ENCODE measurements at places on chromosomes 5 and 9.

GRCh38 chr9:94553029-94553938 is 1.6 kb upstream of the PCAT7 start:
- DNase-seq = no peak

- no peak for DNase-seq
Measured at GRCh38 chr5:128869970-128870369, 95.3 kb upstream of the SLC27A6 start.

- no peak for DNase-seq
Measured at GRCh38 chr5:87029951-87030350, 237.7 kb upstream of the RASA1 start.

GRCh38 chr5:68046445-68046844 is 169.1 kb upstream of the PIK3R1 start:
- no peak for DNase-seq

DNA sequence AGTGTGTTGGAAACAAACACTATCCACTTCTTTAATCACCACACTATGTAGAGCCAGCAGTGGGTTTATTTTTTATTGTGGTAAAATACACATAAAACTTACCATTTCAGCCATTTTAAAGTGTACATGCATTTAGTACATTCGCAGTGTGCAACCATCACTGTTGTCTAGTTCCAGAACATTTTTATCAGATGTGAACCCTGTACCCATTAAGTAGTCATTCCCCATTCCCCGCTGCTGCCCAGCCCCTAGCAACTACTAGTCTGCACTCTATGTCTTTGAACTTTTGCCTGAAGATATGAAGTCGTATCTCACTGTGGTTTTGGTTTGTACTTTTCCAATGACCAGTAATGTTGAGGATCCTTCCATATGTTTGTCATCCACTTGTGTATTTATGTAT is 30.2 kb upstream of the F2R start:
- DNase-seq = no peak

- DNase-seq = no peak
Measured at GRCh38 chr9:121225240-121225639, 23.6 kb upstream of the RAB14 start.

GRCh38 chr9:91067306-91067860 is 265.8 kb downstream of the SYK start:
- no peak for DNase-seq

GRCh38 chr9:96609732-96610131 is 9.9 kb downstream of the CDC14B start:
- DNase-seq = no peak

GRCh38 chr9:134591082-134591571 is 50.5 kb upstream of the COL5A1 start:
- DNase-seq = no peak

DNA sequence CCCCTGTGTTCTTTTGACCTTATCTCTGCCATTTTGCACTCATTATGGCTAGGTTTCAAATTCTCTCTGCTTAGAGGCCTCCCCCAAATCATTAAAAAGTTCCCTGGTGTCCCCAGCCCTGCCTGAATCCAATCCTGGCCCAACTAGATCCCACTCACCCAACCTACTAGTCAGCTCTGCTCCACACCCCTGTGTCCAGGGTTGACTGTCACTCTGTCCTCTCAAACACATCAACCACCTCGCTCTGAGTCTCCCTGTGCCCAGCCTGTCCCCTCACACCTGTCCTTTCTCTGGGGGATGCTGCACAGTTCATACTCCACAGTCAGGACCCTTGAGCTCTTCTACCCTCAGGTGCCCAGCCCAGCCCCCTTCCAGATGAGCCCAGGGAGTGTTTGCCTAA is 154.2 kb upstream of the SV2C start:
- DNase-seq = no peak

DNA sequence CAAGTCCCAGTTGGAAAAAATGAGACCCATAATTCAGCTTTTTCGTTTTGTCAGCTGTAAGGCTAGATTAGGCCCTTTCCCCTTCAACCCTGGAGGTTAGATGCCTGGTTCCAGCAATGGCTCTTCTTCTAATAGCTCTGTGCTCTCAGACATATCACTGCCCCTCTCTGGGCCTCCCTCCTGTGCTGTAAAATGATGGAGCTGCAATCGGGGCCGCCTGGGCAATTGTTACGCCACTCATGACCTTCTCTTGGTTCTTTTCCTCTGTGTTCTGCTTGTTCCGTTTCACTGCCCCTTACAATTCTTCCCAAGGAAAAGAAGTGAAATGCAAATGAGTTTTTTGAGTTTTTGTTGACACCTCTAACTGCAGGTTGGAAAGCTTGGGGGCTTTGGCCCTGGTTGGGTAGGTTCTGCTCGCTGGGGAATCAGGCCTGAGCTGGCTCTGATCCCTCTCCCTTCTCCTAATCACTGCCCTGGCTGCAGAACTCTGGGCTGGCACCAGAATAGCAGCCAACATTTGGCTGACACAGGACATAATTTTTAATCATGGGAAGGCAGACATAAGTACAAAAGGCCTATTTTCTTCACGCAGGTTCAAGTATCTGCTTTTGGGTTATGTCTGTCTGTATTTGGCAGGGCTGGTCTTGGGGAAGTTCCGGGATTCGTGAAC is 110.9 kb downstream of the FOXD1 start:
- DNase-seq = no peak

GRCh38 chr9:76564297-76564696 is 105.3 kb downstream of the GCNT1 start:
- DNase-seq = no peak

DNA sequence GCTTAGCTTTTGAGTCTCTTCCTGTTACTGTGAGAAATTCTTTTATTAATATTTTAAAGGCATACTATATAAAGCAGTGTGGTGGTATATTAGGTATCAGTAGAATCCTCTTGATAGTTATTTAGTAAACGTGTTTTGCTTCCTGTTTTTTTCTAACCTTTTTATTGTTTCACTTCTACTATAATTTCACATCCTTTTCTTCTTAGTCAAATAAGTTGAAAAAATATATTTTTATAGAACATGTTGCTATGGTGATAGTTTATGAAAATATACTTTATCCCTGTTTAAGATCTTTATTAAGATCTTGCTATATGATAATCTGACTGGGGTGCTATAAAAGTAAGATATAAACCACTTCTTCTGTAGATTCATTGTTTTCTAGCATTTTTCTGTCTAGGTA is 2.1 kb downstream of the POLK start:
- DNase-seq = no peak

DNA sequence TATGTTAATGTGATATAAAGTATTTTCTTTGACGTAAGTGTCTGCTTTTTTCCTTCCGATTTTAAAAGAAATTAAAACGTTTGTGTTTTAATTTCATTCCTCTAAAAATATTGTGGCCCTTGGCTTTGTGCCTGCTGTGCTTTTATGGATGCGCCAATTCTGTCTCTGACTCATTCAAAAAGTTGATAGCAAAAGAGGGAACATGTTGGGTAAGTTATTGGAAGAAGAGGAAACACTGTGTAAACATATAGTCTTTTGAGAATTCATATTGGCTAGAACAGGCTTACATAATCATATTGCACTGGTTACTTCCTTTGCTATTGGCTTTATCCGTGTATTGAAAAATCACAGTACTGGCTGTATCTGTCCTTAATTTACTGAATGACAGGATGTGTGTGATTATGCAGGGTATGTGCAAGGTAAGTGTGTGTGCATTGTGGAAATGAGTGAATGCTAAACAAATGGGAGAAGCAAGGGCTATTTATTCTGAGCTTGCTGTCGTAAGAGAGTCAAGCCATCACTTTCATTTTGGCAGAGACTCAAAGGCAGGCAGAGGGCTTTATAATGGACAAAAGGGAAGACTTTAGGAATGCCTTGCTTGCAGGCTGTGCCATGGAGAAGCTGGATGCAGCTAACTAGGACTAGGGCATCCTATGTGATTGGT is 67.8 kb downstream of the SGCD start:
- no peak for DNase-seq

DNA sequence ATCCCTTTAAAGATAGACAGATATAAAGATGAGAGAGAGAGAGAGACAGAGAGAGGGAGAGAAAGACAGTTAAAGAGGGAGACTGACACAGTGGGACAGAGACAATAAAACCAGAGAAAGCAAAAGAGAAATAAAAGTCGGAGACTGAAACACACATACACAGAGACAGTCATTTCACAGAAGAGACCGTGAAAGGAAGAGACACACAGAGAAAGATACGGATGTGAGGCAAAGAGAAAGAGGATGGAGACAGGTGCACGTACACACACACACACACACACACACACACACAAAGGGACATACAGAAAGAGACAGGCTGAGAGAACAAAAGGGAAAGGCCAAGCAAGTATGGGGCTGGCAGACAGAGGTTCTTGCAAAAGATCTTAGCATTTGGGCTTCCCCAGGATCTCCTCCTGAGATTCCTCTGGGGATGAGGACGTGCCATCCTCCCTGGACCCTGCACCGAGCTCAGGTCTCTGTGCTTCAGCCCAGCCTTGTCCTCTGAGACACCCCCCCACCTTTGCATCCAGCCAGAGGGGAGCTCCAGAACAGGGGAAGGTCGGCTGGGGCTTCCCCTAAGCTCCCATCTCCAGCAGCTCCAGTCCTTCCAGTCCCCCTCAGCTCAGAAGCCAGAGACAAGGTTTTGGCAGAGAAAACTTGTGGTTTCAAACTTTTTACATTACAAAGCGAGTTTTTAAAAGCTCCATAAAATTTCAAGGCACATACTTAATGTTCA is 318.4 kb upstream of the PANK3 start:
- DNase-seq = no peak

DNA sequence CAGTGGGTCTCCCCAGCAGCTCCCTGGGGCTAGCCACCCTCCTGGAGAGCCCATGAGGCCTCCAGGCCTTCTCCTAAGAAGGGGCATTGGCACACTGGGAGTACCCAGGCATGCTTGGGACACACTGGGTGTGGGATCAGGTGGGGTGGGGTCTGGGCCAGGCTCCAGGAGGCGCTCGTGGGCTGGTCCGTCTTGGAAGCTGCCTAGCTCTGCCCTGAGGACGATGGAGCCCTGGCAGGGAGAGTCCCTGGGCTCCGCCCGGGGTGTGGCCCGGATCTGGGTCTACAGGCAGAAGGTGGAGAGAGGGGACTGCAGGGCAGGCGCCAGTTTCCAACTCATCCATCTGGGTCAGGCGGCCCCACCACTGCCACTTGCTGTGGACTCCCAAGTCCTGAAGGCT is 2.4 kb downstream of the PRRX2 start:
- no peak for DNase-seq

- no peak for DNase-seq
Measured at GRCh38 chr5:148488757-148489156, 105.0 kb downstream of the FBXO38 start.

GRCh38 chr5:159185773-159186172 is 23.6 kb downstream of the RNF145 start:
- DNase-seq = no peak

- DNase-seq = no peak
Measured at GRCh38 chr5:107459605-107460004, 211.1 kb downstream of the EFNA5 start.

DNA sequence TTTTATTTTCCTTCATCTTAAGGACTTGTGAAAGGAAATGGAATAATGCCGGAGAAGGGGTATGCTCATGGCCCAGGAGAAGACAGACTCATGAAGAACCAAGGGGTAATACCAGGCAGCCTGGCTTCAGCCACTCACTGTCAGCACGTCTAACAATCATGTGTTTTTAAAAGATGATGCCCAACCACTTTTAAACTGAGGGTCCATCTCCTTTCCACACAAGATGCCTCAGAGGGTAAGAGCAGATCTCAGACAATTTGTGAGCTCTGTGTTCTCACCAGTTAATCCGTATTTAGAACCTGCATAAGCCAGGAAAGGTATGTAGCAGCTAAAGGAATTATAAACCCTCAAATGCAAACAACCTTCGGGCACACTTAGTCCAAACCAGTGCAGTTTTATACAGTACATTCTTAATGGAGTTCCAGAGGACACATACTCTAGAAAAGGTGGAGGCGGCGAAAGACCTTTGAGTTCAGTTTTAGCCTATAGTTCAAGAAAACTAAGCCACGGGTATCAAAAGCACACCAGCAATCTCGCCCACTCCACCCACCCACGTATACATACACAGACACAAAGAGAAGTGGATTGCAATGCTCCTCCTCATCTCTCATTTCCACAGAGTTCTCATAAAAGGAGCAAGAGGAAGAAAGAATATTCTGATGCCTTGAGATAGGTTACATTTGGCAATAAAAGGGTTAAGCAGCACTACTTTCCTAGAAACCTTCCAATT is 2.6 kb downstream of the DIAPH1 start:
- no peak for DNase-seq

- DNase-seq = no peak
Measured at GRCh38 chr5:178327931-178328711, 95.5 kb upstream of the PHYKPL start.

- DNase-seq = no peak
Measured at GRCh38 chr5:61587125-61587524, 255.1 kb downstream of the ZSWIM6 start.

DNA sequence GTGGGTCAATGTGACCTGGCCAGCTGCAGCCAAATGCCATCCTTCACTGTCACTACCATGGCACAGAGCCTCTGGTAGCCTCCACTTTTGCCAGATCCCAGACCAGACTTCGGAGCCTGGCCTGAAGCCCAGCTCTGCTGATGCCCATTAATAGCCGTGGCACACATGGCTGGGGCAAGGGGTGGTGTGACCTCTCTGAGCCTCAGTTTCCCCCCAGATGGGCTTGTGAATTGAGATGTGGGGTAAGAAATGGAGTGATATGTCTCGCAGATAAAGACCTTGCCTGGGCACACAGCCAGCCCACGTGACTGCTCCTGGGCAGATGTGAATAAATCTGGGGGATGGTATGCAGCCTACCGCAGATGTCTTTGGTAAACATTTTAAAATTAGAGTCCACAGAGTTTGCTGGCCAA is 13.9 kb downstream of the SUSD3 start:
- DNase-seq = no peak

DNA sequence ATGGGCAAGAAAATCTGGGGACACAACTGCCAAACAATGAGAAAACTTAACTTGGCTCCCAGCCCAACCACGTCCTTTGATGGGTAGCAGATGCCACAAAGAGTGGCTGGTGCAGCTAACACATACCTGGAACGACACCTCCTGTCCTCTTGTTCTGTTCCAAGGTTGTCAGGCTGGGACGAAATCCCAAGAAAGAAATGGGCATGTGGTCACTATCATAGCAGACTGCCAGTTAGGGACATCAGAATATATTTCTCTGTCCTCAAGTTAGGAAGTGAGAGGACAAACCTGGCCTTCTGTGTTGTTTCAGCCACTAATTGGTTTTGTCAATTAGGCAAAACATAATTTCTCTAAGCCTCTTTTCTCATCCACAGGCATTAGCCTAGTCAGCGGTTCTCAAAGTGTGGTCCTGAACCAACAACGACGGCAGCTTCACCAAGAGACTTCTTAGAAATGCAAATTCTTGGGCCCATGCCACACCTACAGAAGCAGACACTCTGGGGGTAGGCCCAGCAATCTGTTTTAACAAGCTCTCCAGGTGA is 63.4 kb downstream of the RAPGEF1 start:
- no peak for DNase-seq

Data from posterior cingulate gyrus (tissue), 11 donors.